ENCODE measurements at places on chromosomes 7 and 10.

DNA sequence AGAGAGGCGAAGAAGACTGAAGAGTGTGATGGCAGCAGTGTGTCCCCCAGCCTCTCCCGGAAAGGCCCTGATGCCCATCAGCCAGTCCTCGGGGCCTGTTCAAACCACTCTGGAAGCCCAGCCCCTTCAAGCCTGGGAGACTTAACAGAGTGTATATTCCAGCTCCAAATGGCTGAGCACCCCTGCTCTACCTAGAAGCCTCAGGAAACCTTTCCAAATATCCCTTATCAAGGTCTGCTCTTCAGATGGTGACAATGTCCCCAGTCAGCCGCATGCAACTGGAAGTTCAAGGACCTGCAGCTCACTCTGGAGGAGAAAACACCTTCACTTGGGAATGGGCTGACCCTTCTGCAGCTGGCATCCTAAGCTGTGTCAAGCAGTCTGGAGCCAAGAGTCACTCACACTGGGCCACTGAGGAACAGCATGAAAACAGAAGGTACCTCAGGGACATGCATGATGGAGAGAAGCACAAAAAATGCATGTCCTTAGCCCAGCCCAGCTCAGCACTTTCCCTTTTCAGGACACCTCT lies 10.2 kb downstream of the ANXA11 start:
- no peak for DNase-seq

GRCh38 chr10:79984851-79985250 lies 35.9 kb upstream of the SFTPD start:
- peak; percentile 33 for DNase-seq

- peak; percentile 51 for DNase-seq
Observed at GRCh38 chr7:12066521-12066920, 144.6 kb upstream of the TMEM106B start.

DNA sequence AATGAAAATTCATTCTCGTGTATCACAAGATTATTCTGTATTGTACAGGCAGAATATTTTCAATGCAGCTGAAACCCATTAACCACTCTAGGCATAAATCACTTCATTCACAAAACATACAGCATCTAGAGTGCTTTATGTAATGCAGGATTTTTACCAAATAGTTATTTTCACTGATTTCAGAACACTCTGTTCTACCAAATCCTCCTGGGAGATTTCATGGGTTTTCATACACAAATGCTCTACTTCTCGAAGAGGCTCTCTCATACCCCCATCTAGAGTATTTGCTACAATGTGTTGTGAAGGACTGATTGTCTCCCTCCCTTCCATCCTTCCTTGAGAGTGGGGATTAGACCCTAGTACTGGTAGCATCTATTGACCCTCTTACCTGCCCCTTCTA lies 209.2 kb upstream of the LRRN3 start:
- no peak for DNase-seq

GRCh38 chr10:75466001-75466400 lies 34.6 kb downstream of the LRMDA start:
- DNase-seq = no peak

DNA sequence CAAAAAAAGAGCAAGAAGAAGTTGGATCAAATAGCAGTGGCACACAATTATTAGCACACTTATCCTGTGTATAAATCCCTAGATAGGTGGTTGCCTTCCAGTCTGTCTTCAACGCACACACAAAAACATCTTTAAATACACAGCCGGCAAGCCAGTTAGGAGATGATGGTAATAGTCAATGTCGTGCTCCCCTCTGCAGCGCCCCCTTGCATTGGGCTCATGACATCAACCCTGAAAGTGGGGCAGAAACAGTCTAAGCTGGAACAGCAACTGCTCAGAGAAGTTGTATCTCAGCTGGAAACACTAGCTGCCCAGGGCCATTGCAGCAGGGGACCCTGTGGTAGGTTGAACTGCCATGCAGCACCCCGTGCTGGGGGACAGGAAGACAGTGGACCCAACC lies 179.5 kb upstream of the YAE1 start:
- DNase-seq = no peak

GRCh38 chr7:40403703-40404476 lies 269.1 kb downstream of the SUGCT start:
- no peak for DNase-seq

DNA sequence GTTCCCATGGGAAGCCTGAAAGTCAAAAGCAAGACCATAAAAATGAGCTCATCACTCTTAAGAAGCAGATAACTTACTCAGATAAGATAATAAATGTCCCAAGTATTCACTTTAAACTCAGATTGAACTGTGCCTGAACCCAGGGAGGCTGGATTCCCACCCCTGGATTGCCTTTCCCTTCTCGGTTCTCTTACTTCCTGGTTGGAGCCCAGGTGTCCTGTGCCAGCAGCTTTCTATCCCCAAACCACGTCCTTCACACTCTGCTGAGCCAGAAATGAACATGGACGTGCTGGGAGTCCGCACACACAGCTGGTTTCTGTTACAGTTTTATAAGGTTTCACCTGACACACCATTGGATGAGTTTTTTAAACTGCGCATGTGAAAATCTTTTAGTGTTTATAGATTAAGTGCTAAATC lies 636.2 kb upstream of the IGFBP3 start:
- DNase-seq = peak; percentile 91

GRCh38 chr10:79196470-79197461 lies 128.0 kb downstream of the ZMIZ1 start:
- DNase-seq = peak; percentile 37

GRCh38 chr10:129411772-129412171 lies 55.3 kb upstream of the MGMT start:
- no peak for DNase-seq

GRCh38 chr10:78567680-78568455 lies 500.9 kb upstream of the ZMIZ1 start:
- DNase-seq = no peak

DNA sequence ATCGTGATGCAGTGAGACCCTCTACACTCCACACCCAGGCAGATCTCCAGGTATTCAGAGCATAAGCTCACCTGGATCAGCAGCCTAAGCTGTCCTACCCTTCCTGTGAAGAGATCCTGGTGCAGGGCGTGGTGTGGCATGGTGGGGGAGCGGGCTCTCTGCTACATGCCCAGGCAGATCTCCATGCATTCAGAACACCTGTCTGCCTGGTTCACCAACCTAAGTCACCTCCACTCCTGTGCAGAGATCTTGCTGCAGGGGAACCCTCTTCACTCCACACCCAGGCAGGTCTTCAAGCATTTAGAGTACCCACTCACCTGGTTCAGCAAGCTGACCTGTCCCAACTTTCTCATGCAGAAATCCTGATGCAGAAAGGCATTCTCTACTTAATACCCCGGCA lies 394.4 kb upstream of the SEMA3A start:
- DNase-seq = no peak

- no peak for DNase-seq
Observed at GRCh38 chr10:119135513-119135881, 30.0 kb downstream of the SFXN4 start.

GRCh38 chr10:70913893-70914240 lies 25.5 kb upstream of the PCBD1 start:
- no peak for DNase-seq

DNA sequence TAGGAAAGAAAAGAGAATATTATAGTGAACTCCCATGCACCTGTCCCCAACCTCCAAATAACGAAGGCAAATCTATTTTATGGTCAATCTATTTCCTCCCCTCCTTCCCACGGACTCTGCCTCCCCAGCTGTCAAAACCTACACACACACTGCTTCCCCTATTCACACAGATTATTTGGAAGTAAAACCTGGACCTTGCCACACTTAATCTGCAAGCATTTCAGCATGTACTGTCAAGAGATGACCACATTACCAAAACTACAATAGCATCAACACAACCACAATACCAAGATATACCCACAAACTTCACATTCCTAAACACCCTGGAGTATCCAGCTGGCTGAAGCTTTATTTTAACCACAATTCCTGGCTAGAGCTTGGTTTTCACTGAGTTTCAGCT lies 27.8 kb upstream of the KCNK18 start:
- DNase-seq = no peak

- DNase-seq = peak; percentile 60
Observed at GRCh38 chr7:139451638-139452037, 31.8 kb downstream of the KLRG2 start.

DNA sequence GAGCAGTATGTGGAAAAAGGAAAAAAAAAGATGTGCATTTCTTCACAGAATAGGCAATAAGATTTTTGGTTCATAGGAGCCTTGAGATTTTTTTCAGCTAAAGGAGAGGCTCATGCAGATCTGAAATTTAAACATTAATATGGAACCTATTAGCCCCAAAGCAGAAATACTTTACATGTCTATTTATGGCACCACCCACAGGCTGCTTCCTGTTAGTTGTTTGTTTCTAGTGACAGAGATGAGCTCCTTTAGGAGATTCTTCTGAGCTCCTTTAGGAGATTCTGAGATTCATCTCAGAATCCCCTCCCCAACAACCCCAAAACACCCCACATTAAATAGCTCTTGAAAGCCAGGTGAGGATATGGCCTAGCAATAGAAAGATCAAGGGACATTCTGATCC lies 27.9 kb upstream of the HPS1 start:
- no peak for DNase-seq

- DNase-seq = no peak
Observed at GRCh38 chr10:54776622-54777021, 24.4 kb downstream of the PCDH15 start.

- DNase-seq = no peak
Observed at GRCh38 chr10:79442171-79443040, 3.0 kb downstream of the ZCCHC24 start.

- DNase-seq = no peak
Observed at GRCh38 chr10:119370111-119370741, 162.9 kb downstream of the GRK5 start.

DNA sequence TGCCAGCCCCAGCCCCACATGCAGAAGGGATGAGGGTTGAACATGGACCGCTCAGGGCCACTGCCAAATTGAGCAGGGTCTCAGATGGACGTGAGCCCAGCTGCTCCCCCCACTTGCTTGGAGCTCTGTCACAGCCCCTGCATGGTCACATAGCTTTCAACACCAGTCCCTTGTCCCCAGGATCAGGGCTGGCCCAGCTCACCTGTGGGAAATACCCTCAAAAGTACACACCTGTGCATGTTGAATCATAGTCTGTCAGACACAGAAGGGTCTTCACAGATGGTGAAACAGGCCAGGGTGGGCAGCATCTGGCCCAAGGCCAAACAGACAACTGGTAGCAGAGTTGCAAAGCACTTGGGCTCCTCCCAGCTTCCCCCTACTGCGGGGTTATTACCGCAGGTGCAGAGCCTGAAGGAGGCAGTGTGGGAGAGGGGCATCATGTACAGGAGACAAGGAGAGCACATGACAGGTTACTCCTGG lies 77.6 kb upstream of the UNC5B start:
- no peak for DNase-seq

DNA sequence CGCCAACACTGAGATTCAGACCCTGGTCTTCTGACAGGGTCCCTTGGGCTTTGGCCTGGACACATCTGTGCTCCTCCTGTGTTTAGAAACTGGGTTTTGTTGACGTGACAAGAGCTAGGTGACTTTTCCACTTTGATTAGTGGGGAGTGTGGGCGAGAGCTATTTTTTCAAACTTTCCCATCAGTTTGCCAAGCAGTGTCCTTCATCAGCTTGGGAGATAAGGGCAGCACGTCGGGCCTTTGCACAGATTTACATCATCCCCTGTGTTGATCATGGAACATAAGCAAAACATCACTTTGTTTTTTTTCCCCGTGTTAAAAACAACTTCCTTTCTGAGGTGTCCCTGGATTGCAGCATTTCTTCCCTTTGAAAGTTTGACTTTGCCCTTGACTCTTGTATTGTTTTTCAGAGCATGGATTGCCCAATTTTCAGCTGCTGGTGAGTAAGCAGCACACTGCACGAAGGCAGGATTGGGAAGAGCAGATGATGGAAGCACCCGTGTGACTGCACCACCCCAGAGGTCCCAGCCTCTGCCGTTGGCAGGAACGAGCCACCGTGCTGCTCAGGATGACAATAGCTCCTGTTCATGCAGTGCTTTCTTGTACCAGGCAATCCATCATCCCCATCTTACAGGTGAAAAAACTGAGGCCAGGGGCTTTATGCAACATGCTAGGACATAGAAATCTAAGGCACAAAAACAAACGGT lies 6.4 kb upstream of the IGFBP1 start:
- DNase-seq = no peak

GRCh38 chr10:50033481-50033880 lies 34.3 kb upstream of the WASHC2A start:
- no peak for DNase-seq

- DNase-seq = no peak
Observed at GRCh38 chr7:134699021-134699818, 52.6 kb downstream of the BPGM start.

GRCh38 chr7:91752102-91752501 lies 128.4 kb downstream of the MTERF1 start:
- DNase-seq = no peak

DNA sequence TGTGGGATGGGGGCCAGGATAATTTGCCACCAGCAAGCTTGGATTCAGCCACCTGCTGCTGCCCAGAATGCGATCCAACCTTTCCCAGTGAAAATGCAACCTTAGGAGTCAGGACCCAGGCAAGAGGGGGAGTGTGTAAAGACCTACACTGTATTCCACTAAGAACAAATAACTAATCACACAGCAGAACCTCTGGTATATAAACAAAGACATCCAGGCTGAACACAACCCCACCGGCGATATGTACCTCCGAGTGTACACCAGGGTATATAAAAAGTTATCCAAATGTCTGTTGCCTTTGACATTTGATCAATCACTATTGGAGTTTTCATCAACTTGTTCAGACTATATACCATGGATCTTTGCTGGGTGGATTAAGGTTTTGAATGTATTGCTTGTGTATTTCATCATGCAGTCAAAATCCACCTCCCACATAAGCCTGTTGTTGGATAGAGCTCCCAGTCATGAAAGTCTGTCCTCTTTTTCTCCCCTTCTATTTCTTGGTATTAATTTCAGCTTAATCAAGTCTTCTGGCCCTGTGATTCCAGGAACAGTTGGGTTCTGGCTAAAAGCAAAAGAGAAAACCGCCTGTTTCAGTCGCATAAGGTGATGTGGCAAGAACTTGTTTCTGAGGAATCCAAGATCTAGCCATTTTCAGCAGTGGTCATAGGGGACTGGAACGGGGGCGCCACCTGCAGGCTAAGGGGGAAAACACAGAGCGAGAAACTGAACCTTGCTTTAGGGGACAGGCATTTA lies 290.7 kb downstream of the CCDC3 start:
- peak; percentile 58 for DNase-seq
